Stimulated activated CD8-positive, alpha-beta memory T cell treated with anti-CD3 and anti-CD28 coated beads, Interleukin-2, amount 100 ng/mL, for 48 hours (primary cell): ENCODE measurements at places on chromosomes 1 and 21.

GRCh38 chr21:36889401-36889800 is 77.1 kb downstream of the HLCS start:
- DNase-seq: no peak

GRCh38 chr1:103211073-103211472 is 102.8 kb upstream of the COL11A1 start:
- DNase-seq: no peak

DNA sequence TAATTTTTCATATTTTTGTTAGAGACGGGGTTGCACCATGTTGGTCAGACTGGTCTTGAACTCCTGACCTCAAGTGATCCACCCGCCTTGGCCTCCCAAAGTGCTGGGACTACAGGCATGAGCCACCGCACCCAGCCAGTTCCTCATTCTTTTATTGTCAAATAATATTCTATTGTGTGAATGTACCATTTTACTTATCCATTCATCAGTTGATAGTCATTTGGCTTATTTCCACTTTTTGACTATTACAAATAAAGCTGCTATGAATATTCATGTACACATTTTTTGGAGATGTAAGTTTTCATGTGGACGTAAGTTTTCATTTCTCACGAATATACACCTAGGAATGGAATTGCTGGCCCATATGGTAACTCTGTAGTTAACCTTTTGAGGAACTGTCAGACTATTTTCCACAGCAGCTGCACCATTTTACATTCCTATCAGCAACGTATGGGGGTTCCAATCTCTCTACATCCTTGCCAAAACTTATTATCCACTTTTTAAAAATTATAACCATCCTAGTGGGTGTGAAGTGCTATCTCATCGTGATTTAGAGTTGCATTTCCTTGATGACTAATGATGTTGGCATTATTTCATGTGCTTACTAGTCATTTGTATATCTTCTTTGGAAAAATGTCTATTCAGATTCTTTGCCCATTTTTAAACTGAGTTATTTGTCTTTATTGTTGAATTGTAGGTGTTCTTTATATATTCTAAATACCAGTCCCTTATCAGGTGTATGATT is 12.7 kb downstream of the PACC1 start:
- no peak for DNase-seq

DNA sequence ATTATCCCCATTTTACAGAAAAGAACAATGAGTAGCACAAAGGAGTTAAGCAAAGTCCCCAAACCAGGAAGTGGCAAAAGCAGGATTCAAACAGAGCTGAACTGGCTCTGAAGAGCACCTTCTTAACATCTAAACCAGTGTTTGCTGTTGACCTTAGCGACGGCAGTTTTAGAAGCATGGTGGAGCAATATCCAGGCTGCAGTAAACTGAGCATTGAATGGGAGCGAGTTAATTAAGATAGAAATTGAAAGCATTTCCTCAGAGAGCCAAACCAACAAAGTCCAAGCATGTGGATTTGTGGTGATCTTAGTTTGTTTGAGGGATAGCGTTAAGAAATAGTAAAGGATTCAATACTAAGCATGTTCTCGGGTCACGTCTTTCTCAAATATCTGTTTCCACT is 13.4 kb upstream of the ZNF281 start:
- DNase-seq: no peak

- no peak for DNase-seq
Observed at GRCh38 chr1:117171900-117172511, 38.7 kb downstream of the VTCN1 start.

DNA sequence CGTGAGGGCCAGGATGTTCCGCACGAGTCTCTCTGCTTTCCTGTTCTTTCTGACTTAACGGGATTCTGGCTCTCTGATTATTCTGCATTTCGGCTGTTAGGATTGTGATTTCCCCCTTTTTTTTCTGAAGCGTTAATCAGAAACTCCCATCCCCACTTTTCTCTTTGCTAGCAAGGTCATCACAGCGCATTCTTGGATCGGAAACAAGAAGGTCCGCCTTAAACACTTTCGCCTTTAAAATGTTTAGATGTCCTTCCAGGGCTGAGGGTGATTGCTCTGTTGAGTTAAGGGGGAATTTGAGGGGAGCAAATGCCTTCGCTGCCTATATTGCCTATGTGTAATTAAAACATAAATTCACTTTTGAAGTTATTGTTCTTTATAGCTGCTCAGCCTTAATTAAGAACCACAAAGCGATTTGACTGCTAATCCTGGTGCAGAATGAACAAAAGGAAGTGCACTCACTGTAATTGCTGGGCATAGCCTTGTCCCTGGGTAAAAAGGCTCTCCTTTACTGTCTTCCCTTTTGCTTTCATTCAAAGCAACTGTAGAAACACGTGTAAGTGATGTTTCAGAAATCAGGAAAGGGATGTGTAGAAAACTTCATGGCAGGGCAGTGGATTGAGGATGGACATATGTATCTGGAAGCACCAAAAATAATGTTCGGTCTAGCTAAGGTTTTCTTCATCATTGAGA is 1.2 kb downstream of the LAMC1 start:
- no peak for DNase-seq

DNA sequence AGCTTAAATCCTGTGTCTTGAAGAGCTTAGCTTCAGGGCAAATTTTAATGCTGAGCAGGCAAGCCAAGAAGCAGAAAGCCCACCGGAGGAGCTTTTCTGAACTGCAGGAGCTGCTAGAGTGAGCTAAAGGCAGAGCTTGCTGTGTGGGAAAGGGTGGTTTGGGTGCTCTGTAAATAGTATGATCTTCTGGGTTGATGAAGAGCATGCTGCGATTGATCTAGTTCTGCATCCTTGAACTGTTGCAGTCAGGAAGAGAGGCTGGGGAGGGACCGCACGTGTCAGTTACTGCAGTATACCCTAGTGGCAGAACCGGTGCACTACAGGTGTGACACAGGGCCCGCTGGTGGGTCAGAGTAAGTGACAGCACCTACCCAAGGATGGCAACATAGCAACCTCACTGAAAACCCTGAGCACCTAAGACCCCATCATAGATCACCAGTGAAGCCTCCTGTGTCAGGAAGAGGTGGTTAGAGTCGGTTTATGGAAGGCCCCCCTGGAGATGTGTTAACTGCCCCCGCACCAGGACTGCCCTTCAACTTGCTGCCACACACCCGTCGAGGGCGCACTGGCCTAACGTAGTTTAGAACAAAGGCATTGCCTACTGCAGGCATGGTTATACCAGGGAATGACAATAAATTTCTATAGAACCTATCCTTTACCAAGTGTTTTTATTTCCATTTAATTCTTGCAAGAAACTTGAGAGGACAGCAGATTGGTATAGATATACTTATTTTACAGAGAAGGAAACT is 146.0 kb upstream of the KIAA0040 start:
- DNase-seq: peak; percentile 53

GRCh38 chr1:225684741-225685140 is 31.8 kb upstream of the ENAH start:
- DNase-seq: no peak

DNA sequence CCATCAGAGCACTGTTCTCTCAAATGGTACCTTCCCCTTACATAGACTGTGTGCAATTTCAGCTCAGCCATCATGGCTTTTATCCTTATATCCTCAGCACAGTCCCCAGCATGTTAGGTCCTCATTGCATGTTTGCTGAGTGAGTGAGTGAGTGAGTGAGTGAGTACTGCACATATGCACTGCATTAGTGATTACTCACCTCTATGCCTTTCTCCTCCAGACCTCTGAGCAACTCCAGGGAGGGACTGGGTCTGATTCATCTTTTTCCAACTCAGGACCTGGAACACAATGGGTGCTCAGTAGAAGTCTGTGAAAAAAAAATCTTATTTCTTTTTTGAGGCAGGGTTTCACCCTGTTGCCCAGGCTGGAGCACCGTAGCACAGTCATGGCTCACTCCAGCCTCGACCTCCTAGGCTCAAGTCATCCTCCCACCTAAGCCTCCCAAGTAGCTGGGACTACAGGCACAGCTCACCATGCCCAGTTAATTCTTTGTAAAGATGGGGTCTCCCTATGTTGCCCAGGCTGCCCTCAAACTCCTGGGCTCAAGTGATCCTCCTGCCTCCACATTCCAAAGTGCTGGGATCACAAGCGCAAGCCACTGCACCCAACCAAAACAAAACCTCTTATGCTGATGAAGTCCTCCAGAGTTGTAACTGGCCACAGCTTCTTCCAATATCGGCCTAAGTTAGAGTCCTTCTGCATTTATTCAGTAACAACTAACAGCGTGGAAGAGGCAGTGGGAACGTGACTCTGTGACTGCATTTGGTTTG is 23.7 kb downstream of the RNU5D-1 start:
- no peak for DNase-seq

- no peak for DNase-seq
Observed at GRCh38 chr1:240152611-240153297, 61.1 kb downstream of the FMN2 start.
